ENCODE measurements at places on chromosomes 4 and X.

DNA sequence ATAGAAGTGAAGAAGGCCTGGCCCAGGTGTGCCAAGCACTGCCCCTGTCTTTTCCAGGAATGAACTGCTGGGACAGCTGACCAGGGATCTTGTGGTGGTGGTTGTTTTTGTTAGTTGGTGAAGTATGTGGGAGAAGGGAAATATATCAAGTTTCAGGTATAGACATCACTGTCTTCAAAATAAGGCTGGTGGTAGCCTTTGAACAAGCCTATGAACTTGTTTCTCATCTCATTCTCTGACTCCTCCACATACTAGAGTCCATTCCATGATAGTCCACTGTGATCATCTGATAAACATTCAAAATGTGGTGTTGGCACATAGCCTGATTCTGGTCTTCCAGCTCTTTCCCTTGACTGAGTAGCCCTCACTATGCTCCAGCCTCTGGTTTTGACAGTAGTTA lies 303.7 kb downstream of the CAMK2D start:
- no peak for DNase-seq

GRCh38 chr4:3442959-3443749 lies 1.4 kb downstream of the HGFAC start:
- peak; percentile 28 for DNase-seq

DNA sequence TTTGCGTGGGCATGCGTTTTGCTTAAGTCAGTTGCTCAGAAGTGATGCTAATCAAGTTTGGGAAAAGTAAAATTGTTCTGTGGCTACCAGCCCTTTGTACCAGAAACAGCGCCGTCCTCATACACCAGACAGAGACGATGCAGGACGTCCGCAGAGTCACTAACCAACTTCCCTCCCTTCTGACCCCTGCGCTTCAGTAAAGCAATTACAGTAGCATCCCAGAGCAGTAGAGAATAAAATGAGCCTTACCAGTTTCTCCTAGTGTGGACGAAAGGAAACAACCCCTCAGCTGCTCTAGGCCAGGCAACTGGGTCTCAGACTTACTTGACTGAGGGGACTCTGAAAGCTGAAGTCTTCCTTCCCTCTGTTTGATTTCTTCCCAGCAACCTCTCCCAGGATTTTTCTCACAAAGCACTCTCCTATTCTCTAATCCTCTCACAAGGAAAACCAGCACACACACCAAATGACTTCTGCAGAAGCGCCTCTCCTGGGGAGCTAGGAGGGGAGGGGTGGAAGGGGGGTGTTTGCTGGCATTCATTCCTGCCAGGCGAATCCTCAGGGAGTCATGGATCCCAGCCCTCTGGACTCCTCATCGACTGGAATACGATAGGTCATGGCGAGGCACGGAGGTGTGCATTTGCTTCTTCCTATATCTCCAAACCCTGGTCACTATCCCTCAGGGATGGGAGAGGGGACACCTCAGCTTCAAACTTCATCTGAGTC lies 56.0 kb upstream of the MID1 start:
- DNase-seq = no peak

- DNase-seq = no peak
These were observed 184.4 kb downstream of the DKK2 start for GRCh38 chr4:106851726-106852125.

DNA sequence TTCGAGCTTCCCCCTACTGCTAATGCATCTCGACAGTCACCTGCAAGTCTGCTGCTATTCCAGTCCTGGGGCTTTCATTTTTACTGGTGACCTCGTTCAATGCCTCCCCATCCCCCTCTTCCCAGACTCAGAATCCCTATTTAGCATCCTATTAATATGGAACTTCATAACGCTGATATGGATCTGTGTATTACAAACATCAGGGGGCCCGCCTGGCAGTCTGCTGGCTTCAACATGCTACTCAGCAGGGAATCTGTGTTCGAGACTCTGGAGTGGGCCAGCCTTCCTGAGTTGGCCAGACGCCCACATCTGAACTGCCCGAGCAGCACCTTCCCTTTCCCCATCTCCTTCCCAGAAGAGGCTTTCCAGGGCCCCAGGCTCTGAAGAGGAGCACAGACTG lies 173.9 kb upstream of the PPARGC1A start:
- DNase-seq = peak; percentile 4

DNA sequence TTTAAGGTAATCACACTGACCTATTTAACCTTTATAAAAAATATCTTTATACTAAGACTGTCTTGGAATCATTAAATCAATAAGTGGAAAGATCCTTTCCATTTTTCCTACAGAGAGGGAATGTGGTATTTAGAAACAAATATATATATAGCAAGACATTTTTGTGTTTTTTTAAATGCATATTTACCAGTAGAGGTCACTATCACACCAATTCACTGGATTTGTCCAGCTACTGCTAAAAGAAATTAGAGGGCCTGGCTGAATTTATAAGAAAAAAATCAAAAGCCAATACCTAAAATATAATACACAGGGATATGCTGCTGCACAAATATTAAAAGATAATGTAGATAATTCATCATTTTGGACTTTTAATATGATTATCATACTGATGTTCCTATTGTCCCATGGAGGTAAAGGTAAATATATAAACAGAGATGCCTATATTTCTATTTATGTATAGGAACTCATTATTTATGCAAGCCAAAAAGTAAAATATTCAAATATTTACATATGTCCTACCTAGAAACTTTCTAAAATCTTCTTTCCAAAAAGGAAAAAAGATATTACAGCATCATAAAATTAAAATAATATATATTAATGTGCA lies 69.5 kb downstream of the PDE5A start:
- DNase-seq = peak; percentile 38

- DNase-seq = no peak
These were observed 1244.0 kb upstream of the TENM3 start for GRCh38 chr4:180999217-180999616.

DNA sequence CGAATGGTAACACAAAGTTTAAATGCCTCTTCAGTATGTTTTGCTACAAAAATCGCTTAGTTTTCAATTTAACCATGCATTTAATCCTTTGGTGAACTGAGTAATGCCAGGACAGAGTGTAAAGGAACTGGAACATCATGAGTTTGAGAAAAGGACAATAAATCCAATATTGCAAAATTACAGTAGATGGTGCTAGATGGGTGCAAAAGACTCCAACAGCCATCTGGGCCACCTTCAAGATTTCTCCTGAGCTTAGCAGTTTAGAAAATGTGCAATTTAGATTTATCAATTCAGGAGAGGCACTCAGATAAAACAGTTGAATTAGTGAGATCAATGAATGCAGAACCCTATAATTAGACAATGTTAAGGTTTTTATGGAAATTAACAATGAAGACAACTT lies 33.2 kb upstream of the MID1IP1 start:
- DNase-seq = peak; percentile 34

DNA sequence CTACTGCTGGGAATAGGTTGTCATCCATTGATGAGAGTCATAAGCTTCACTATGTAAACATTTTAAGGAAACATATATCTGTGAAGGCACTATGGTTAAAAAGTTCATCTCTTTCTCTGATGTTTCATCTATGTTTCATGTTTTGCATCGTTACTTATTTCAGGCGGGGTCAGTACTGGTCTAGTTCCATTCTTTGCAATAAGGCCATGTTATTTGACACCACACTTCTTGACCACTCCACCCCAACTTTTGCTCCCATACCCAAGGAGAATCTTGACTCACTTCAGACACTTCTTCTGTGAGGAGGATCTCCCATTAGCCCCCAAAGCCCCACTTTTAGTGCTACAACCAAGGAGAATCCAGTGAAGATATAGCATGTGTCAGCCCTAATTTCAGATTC lies 119.4 kb downstream of the GRIA3 start:
- no peak for DNase-seq

GRCh38 chr4:138537731-138538490 lies 295.8 kb upstream of the SLC7A11 start:
- no peak for DNase-seq

DNA sequence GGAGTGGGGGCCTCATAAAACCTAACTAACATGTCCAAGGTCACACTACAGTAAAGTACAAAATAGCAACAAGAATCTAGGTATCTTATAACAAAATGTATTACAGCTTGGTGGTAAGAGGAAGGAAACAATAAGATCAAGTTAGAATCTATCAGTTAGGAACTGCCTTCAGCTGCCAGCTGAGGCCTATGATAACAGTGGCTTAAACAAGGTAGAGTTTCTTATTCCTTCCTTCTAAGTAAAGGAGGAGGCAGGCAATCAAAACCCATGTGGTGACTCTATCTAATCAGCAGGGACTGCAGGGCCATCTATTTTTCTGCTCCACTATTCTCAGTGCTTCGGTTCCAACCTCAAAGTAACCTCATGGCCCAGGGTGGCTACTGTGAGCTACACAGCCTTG lies 10.9 kb downstream of the SH3D19 start:
- DNase-seq = no peak

DNA sequence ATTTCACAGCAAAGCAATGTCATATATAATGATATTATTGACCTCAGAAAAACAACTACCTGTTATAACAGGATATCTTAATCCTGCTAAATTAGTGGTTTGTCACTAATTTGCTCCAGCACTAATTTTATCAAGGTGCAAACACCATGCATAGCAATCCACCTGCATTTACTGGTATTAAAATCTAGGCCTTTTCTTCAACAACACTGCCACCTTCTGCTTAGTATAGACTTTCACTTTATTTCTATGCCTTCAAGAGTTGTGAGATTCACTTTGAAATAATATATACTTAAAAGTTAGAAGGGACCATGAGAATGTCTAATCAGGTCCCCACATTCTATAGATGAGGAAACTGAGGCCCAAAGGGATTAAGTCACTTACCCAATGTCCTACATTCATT lies 82.1 kb upstream of the IQCM start:
- peak; percentile 31 for DNase-seq

DNA sequence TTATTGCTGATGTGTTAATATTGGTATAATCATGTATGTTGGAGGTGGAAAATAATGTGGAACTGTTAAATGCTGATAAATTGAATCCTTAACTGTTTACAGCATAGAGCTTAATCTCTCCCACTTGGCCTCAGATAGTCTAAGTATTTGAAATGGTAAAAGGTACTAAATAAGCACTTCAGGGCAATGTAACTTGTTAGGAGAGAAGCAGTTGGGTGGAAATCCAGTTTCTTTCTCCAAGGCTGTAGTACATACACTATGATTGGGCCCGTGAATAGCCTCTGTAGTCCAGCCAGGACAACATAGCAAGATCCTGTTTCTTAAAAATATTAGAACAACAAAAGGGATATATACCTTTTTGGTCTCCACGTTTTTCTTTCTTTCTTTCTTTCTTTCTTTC lies 39.7 kb downstream of the NUDT9 start:
- no peak for DNase-seq

- DNase-seq = no peak
These were observed 510 bp downstream of the HMGB3 start for GRCh38 chrX:150983521-150984168.

DNA sequence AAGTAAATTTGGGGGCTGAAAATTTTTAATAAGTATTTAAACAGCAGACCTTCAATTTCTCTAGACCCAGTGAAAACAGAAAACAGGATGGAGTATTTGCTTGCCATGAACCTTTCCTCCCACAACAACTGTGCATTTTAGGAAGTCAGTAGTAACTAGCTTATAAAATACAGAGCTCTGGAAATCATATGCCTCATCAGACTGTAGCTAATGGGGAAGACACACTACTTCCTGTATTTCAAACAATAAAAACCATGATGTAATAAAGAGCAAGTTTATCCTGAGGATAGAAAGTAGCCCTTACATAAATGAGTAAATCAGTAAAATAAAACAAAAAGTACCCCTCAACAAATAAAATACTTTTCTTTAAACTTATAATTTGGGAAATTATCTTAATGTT lies 280.1 kb upstream of the ZFP42 start:
- DNase-seq = no peak

DNA sequence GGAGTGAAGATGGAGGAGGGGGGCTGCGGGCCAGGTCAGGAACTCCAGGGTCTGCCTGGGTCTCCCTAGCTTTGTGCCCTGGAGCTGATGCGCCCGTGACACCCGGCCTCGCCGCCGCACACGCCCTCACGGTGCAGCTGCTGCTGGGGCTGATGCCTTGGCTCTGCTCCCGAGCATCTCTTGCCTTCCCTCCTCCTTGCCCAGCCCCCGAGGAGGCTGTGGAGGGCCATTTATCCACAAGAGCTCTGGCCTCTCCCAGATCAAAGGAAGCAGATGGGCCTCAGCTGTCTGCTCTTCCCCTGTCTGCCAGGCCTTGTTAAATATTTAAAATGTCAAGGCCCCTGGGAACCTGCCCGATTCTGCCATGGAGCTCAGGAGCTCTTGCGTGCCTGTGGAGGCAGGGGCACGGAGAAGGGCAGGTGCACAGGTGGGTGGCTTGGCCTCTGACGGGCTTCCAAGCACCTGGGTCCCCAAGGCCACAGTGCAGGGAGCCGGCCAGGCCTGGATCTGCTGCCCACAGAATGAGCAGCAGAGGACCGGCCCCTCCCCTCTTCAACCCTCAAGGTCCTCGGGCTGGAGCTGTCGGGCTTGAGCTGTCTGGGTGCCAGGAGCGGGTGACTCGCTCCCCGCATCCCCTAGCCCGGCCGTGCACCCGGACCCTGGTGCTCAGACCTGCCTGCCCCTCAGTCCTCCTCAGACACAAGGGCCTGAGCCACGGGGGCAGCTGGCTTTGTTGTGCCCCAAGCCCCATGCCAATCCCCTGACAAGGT lies 20.3 kb downstream of the ATP2B3 start:
- DNase-seq = peak; percentile 54

GRCh38 chr4:36242629-36243354 lies 1.5 kb downstream of the ARAP2 start:
- DNase-seq = no peak

GRCh38 chr4:143458966-143459365 lies 54.5 kb upstream of the SMARCA5 start:
- no peak for DNase-seq

DNA sequence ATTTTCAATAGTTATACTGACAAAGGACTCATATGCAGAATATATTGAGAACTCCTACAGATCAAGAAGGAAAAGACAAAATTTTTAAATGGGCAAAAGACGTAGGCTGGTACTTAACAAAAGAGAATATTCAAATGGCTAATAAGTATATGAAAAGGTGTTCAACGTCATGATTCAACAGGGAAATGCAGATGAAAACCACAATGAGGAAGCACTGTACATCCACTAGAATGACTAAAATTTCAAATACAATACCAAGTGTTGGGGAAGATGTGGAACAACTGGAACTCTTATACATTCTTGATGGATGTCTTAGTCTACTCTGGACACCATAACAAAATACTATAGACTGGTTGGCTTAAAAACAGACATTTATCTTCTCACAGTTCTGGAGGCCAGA lies 1.3 kb upstream of the MRFAP1L1 start:
- DNase-seq = no peak

- no peak for DNase-seq
These were observed 57.8 kb upstream of the HCCS start for GRCh38 chrX:11053351-11053750.

DNA sequence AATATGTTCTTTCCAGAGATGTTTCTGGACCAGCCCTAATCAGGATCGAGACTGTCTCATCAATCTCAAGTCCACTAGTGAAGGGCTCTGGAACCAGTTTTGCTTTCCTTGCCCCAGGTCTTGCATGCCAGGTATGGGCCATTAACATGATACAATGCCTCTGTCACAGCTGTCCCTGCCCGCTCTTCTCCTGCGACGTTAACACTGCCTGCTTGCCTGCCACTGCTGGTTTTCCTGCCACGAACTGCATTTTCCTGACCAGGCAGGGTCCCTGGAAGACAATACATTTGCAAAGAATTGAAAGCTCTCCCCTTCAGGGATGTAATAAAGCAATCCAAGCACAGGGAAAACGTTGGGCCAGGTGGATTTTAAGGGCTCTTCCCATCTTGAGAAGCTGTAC lies 200.3 kb downstream of the MID1 start:
- no peak for DNase-seq

GRCh38 chr4:80201252-80202151 lies 4.2 kb downstream of the PRDM8 start:
- no peak for DNase-seq
